Activated CD4-positive, alpha-beta T cell treated with anti-CD3 and anti-CD28 coated beads, Interleukin-2, Interleukin-4, amounts not matched to agents 100 ng/mL and 50 ng/mL, durations not matched to agents 16 hours and 8 hours (primary cell): ENCODE measurements at places on chromosomes 7 and 10.

DNA sequence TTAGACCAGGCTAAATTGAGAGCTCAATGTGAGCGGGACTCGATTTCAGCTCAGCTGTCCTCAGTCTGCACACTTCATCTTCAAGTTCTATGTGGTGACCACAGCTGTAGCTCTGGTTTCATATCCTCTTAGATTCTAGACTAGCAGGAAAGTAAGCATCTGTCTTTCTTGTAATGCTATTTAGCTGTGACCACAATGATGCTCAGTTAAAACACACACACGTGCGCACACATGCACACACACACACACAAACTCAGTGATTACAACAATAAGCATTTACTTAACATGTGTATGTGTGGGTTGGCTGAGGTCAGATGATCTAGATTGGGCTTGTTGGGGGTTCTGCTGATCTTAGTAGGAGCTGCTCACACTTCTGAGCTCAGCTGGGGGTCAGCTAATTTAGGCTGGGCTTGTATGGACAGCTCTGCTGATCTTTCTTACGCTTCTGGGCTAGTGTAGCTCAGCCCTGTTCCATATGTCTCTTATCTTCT, 82.5 kb downstream of the ZNF365 start:
- DNase-seq: no peak

- DNase-seq: no peak
Observed at GRCh38 chr7:158237672-158238335, 349.8 kb downstream of the PTPRN2 start.

GRCh38 chr7:822692-823276, 9.5 kb upstream of the SUN1 start:
- no peak for DNase-seq

DNA sequence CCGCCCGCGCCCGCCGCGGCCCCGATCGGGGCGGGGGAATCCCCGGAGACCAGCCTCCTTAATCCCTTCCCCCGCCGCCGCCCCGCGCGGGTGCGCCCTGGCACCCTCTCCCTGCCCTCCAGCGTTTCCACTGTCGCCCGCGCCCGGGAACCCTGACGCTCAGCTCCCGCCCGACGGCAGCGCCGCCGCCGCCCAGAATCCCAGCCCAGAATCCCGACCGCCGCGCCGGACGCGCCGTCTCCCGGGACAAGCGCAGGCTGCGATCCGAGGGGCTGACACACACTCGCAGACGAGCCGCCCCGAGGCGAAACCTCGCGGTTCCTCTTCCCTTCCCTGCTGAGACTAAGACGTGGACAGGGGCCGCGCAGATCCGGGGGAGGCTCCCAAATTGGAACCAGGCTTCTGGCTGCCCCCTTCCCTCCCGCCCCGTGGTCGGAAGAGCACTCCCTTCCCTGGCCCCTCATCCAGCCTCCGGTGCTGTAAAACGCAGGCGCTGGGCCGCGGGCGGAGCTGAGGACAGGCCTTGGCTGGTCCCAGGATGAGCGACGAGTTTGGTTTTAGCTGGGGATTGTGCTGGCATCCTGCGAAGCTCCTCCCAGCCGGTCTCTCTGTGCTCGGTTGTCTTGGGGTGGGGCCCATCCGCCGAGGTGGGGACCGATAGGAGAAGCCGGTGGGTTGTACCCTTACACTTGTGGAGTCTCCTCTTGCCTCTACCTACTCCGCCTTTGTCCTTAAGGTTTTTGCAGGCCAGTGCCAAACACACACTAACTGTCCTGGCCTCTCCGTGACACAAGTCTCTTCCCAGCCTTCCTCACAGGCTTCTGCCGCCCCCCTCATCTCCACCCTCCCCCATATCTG, 1.1 kb downstream of the MARVELD1 start:
- no peak for DNase-seq

GRCh38 chr10:7519351-7519750, 108.5 kb upstream of the SFMBT2 start:
- no peak for DNase-seq

DNA sequence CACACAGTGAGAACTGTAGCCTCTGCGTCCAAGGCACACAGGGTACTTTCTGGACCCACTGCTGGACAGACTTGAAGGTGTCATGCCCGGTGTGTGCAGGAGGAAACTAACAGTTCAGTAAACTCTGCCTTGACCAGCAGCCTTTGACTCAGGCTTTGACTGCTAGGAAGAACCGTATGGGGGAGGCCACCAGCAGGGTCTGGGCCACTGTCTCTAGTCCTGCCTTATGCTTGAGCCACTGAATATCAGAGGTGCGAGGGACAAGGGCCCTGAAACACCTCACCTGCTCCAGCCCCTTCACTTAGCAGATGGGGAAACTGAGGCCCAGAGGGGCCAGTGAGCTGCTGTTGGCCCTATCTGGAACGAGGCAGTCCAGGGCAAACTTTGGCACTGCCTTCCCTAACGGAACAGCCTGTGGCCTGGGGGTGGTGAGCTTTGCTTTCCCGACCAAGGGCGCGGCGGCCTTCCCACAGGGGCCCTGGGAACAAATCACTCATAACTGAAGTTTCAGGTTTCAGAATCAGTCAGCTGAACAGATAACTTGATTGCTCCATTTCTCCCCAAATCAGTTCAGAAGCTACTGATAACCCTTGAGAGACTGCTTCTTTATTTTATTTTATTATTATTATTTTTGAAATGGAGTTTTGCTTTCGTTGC, 130.0 kb downstream of the FAM53B start:
- DNase-seq: peak; percentile 82

GRCh38 chr7:134750083-134751062, 29.1 kb upstream of the CALD1 start:
- peak; percentile 74 for DNase-seq

- peak; percentile 64 for DNase-seq
Observed at GRCh38 chr10:31930023-31930751, 1.6 kb upstream of the ARHGAP12 start.

DNA sequence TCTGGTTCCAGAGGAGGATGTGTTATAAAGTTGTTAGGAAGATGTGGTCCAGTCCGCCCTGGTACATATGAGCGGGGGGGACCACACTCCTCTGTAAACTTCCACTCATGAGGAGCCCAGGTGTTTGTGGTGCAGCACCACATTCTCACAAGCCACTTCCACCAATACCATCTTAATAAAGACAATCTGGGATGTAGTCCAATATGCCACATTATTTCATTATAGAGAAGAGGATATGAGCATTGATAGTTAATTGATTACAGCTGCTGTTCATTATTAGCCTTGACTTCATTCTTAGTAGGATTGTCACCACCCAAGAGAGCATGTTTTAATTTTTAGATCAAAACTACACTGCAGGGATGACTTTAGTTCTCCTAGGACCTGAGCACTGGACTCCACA, 40.5 kb downstream of the ERCC6 start:
- no peak for DNase-seq

GRCh38 chr7:140625908-140626868, 14.4 kb downstream of the DENND2A start:
- DNase-seq: no peak

- no peak for DNase-seq
Observed at GRCh38 chr10:8919280-8919679, 864.8 kb downstream of the GATA3 start.

DNA sequence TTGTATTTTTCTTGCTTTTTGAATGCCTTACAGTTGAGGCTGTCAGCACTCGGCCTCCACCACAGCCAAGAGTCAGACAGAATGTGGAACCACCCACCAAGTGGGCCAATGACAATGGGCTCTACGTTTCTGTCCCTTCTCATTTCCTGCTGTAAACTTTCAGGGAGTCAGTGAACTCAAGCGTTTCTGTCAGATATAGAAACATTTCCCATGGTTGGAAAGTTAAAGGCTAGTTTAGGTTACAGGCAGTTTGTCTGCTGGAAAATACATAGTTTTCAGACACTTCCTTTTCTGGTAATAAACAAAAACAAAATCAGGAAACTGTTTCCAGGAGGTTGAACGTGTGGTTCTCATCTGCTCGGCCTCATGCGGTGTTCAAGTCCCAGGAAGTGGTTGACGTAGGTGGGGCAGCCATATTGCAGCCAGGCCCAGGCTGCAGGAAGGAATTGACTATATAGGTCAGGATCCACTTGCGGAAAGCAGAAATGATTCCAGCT, 245.1 kb downstream of the CAMK1D start:
- peak; percentile 31 for DNase-seq

GRCh38 chr7:106114716-106115383, 2.7 kb upstream of the SYPL1 start:
- no peak for DNase-seq

GRCh38 chr10:9023206-9023605, 968.7 kb downstream of the GATA3 start:
- no peak for DNase-seq

DNA sequence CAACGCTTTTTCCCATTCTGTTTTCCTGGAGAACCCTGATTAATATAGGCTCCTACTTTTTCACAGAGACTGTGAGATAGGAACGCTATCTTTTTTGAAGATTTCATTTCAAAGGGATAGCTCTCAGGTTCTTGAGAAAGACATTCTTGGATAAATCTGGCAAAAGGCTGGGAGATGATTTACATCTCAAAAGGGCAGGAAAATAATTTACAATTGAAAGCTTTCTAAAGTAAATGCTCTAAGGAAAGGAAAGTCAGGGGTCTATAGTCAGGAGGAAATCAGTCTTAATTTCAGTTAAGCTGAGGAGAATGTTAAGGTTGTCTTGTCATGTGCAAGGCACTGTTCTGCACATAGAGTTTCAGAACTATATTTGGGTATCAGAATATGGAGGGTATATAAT, 278.8 kb downstream of the KIF20B start:
- DNase-seq: no peak

DNA sequence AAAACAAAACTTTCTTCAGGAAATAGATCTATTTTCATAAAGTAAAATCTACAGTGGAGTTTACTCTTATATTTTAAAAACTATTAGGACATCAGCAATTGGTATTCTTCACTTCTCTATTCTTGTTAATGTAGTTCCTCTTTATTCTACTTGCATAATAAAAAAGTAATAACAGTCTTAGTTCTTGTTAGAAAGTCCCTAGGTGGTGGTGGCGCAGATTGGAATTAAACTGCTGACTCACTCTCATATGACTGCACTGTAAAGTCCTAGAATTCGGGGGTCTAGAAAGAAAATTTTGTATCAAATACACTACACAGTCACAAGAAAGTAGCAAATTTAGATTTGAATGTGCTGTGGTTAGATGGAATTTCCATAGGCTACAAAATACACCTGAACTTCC, 44.6 kb upstream of the TES start:
- DNase-seq: no peak

- DNase-seq: no peak
Observed at GRCh38 chr7:43119371-43120075, 7.1 kb downstream of the HECW1 start.

GRCh38 chr10:70513848-70514309, 35.3 kb downstream of the PALD1 start:
- peak; percentile 8 for DNase-seq

- no peak for DNase-seq
Observed at GRCh38 chr7:30329716-30330115, 45.3 kb downstream of the ZNRF2 start.

DNA sequence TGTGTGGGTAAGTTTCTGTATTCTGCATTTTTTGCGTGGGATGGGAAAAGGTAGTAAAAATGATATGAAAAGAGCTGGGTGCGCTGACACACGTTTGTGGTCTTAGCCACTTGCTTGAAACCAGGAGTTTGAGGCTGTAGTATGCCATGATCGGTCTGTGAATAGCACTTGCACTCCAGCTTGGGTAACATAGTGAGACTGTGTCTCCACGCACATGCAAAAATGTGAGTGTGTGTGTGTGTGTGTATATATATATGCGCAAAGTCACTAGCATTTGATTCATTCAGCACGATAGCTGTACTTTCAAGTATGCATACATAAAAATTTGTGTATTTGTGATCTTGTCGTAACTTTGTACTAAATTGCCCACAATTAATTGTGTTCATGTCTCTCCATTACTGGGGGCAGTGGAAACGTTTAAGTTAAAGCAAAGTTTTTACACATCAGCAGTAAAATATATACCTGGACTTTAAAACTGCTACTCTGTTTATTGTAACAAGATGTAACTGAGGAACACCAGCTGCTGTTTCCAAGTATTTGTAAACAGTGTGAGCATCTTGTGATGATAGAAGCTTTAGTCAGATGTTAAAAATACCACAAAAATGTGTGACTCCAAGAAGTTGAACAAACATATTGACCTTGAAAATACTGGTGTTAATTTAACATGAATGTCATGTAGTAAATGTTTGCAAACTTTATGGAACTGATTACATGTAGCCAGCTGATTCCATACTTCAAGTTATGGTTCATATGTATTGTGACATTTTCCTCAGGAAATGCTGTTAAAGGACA, 1.6 kb downstream of the ZRANB1 start:
- DNase-seq: no peak

DNA sequence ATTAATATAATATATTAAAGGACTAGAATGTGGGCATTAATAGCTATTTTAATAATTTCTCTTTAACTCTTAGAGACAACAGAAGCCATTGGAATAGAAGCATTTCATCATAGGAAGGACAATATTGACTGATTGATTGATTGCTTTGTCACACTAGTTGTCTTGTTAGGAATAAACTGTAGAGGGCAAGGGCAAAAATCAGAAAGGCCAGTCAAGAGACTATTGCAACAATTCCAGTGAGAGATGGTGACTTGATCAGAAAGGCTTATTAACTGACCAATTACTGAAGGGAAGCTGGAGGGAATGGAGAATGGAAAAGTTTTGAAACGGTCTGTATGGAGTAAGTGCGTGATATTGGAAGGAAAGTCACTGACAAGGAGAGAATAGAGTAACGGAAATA, 87.3 kb downstream of the RUNDC3B start:
- no peak for DNase-seq

- DNase-seq: no peak
Observed at GRCh38 chr7:151770232-151770631, 106.7 kb downstream of the PRKAG2 start.
